ENCODE measurements at places on chromosomes 2 and 18.

DNA sequence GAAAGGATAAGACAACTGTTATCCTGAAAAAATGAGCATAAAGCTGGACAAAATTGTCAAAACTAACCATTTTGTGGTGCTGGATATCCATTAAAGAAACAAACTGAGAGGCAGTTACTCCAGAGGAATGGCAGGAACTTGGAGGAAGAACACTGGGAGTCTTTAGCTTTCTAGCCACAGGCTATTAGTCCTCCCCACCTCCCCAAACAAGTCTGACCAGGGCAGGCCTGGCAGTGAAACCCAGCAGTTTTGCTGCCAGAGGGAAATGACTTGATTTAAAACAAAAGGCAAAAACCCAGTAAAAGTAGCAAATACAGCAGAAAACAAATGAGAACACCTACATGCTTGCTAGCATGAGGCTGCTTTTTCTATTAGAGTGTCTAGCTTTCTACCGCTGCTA lies 34.9 kb downstream of the OSBPL1A start:
- DNase-seq, result peak; percentile 88

GRCh38 chr18:48836806-48837615 lies 113.8 kb downstream of the SMAD7 start:
- no peak for DNase-seq

DNA sequence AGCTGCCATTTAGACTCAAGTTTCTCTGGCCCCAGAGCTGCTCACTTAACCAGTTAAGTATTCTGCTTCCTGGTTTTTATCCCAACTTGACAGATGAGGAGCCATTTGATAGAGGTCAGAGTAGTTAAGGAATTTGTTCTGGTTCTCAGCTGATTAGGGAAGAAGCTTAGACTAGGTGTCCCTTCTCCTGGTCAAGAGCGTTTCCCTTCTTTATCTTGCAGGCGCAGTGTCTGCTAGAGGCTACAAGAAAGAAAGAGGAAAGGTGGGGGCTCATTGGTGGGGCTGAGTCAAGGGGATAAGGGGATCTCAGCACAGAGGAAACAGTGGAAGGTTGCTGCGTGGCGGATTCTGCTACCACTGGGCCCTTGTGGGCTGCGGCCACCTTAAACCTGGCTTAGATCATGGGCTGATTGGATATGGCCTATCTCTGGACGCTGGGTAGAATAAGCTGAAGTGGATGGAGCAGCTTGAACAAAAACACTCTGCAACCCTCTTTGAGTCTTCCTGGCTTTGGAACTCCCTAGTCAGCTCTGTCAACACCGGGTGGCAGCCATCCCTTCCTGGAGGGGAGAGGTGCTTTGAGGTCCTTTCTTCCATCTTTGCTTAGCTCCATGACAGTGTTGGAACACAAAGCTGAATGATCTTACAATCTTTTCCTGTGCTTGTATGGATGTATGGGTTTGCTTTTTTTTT lies 70.8 kb downstream of the QPCT start:
- peak; percentile 78 for DNase-seq

- no peak for DNase-seq
Observed at GRCh38 chr2:17628349-17629261, 88.1 kb downstream of the VSNL1 start.

- no peak for DNase-seq
Observed at GRCh38 chr2:240275386-240275785, 134.9 kb upstream of the OTOS start.

- no peak for DNase-seq
Observed at GRCh38 chr2:158561054-158561453, 104.3 kb downstream of the PKP4 start.

DNA sequence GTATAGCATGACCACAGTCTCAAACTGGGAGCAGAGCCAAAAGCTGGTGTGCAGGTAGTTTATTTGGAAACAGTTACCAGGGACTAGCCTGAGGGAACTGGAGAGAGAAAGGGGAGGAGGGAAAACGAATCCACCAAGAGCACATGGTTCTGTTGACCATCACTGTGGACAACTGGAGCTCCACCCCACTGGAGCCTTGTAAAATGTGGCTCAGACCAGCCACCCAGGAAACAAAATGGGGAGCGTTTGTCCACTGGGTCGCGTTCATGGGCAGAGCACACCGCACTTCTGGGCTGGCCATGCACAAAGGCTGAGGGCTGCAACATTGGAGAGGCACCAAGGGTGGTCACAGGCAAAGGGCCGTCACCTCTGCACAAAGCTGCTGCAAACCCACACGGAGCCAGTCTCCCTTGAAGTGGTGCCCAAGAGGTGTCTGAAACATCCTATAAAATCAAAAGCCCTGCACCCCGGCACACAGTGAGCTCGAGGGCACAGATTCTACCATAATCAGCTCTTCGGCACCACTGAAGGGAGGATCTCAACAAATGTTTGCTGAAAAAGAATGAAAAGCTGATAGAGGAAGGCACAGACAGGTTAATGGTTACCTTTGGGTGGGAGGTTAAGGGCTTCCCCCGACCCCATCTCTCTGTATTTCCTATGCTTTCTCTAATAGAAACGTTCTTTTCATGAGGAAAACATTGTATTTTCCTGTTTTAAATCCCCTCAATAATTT lies 192.9 kb downstream of the INHBB start:
- DNase-seq, result no peak

- peak; percentile 70 for DNase-seq
Observed at GRCh38 chr2:168961450-168962229, 60.5 kb downstream of the G6PC2 start.

DNA sequence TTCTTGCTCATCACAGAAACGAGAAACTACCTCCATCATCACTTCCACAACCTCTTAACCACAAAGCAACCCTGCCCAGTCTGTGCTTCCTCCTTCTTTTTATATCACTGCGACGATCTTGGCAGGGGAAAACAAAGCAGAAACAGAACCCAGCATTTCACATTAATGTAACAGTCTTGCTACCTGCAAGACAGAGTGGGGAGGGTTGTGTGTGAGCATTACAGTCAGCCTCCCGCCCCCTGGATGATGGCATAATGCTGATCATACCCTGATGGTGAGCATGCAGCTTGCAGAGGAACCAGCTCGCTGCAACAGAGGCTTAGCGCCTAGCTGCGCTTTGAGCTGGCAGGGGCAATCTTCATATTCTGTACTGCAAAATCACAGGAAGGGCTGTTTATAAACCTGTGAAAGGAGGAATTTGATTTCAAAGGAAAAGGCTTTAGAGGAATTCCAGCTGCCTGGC lies 376.1 kb downstream of the IRS1 start:
- peak; percentile 4 for DNase-seq

DNA sequence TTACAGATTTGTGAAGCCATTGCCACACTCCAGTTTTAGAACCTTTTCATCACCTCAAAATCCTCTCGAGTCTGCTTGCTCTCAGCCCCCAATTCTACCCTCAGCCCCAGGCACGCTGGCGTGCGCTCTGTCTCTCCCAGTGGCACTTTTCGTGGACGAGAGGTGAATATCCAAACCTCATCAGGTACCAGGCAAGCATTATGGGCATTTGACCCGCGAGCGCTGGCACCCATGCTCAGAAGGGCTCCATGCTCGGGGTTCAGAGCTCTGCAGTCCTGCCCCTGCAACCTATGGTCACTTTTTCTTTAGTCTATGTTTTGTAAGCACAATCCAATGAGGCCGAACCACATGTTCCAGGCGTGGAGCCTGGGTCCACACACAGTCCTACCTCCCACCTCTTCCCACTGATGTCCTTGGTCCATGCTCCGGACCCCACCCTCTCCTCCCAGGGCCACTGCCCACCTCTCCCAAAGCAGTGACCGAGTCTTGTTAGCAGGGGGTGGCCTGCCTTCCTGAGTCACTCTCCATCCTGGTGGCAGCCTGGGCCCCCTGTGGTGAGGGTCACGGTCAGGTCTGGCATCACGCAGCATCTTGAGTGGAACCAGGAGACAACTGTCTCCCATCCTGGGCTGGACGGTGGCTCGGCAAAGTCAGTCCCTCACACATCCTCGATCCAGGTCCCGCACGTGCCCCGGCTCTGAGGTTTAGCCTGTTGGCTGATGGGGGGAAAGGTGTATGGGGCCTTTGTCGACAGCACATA lies 256.9 kb downstream of the NDUFA10 start:
- DNase-seq, result no peak

- DNase-seq, result no peak
Observed at GRCh38 chr2:220753486-220753885, 818.6 kb downstream of the EPHA4 start.

DNA sequence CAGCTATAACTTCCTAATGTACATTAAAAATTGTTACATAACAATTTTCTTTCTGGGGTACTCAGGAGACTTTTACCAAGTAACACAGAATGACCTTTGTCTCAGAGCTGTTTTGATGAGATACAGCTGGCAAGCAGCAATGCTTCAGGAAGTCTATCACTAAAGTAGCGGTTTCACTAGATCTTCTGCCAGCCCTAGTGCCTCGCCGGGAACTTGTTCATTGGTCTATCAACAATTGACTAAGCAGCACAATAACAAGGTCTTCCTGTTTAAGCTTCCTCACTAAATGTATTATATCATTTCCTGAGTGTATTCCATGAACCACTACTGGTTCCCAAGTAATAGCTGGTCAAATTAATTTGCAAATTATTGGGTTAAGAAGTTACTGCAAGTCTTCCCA lies 69.2 kb downstream of the TRIP12 start:
- DNase-seq, result no peak

GRCh38 chr2:86815611-86816010 lies 24.9 kb upstream of the CD8A start:
- no peak for DNase-seq

DNA sequence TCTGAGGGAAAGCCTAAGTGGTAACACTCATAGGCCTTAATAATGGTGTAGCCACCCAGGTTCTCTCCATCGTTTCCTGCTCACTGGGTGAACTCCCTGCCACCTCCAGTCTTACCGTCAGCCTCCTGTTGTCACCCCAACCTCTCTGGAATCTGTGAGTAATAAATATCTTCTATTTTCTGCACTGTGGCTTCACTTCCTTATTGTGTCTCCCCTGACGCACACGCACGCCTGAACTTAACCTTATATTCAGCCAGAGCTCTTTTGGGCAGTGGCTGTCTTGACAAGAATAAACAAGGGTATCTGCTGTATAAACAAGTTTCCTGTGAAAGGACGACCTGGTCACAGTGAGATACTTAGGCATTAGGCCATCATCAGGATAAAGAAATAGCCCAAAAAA lies 467.2 kb downstream of the SPAG16 start:
- DNase-seq, result no peak

DNA sequence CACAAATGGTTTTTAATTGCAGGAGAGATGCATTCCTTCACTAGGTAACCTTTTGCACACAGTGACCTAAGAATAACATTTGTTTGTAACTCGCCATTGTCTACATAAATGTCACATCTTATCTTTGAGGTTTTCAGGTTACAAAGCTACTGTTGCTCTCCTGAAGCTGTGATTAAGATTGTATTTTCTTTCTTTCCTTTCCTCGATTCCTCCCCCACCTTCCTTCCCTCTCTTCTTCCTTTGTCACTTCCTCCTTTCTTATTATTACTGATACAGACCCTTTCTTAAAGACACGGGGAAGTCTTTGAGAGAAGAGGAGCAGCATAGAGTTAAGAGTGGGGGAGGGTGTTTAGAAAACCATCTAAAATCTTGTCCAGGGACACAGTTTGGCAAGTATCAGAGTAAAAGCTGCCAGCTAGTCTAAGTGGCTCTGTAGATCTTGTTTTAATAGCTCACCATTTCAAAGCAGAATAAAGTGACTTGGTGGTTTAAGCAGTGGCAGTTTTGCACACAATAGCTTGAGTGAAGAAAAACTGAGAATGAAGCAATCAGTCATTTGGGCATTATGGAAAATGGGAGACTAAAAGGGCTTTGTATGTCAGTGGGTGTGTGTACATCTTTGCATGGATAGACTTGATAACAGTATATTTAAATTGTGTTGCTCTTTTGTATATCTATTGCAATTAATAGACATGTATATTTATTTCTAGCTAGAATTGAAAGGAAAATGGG lies 10.9 kb downstream of the CERS6 start:
- DNase-seq, result no peak

- no peak for DNase-seq
Observed at GRCh38 chr2:20439193-20439475, 7.7 kb upstream of the RHOB start.

DNA sequence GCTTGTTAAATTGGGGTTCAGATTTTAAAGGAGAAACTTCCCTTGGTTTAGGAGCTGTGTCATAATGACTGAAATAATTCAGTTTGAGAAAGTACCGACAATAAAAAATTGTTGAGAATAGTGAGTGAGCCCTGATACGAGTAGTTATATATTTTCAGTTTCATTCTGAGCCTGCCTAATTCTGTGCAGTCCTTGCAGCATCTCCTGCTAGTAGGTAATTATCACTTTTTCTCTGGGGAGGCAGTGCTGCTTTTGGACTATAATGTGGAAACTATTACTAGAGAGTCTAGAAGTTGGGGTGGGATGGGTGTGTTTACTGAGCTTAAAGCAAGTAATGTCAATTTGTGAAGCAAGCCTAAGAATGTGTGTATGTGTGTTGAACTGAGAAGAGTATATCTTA lies 21.7 kb downstream of the ZNF638 start:
- no peak for DNase-seq

GRCh38 chr2:1758774-1759610 lies 14.7 kb upstream of the PXDN start:
- no peak for DNase-seq

DNA sequence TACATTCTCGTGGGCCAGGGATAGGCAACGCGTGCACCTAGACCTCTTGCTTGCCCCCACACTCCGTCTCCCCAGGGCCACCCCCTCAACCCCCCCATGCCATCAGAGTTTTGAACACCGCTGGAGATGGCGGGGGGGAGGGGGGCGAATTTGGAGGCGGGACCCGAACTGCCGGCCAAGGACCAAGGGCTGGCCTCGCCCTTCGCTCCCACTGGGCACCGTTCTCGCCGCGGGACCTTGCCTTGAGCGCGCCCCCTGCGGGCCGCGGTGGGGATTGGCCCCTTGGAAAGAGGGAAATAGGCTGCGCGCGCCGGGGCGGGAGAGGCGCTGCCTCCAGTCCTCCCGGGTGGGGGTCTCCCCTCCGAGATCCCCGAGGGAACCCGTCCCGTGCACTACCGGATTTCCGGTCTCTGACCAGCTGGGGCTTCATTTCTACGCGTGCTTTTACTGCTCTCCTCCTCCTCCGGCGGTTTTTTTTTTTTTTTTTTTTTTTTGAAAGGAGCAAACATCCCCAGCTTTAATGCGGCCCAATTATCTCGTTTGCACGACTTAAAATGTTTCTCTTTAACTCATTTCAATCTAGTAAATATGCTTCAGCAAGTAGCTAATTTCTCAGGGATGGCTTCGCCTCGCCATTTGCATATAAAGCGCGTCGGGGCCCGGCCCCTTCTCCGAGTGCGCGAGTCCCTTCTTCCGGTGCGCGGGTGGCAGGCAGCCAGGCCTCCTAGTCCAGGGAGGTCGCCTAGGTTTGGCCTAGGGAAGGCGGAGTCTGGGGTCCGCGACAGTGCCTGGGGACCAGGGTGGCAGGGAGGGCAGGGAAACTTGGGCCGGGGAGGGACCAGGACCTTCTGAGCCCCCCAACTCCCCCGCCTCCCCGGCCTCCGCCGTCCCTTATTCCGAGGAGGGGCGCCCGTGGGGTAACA lies 10.0 kb upstream of the GBX2 start:
- peak; percentile 94 for DNase-seq

GRCh38 chr18:45164551-45164950 lies 450.7 kb upstream of the SLC14A2 start:
- DNase-seq, result no peak
